ENCODE measurements at places on chromosomes 1 and 21. TPM values are rescaled to one million over a fixed set of nuclear protein-coding genes. Genes with fewer than 3 reads are reported as not detected.
A peak's percentile ranks its signal among the peaks of the same experiment; 100 is the strongest.

GRCh38 chr1:231041719-231042261 is 1.7 kb upstream of the FAM89A start:
- H3K4me1 ChIP-seq, result peaks cover 14% of the 10 kb centered on the region
- H3K36me3 ChIP-seq, result no peaks in the 10 kb centered on the region
- no peaks in the 10 kb centered on the region for H3K27me3 ChIP-seq
- no peak for DNase-seq
- no peak overlapping the region for H3K4me3 ChIP-seq

GRCh38 chr1:112522621-112523020 is 13.9 kb downstream of the WNT2B start:
- DNase-seq, result no peak
- H3K36me3 ChIP-seq, result peaks cover 4% of the 10 kb centered on the region
- no peak overlapping the region for H3K4me3 ChIP-seq
- no peaks in the 10 kb centered on the region for H3K27me3 ChIP-seq

- H3K4me1 ChIP-seq, result no peaks in the 10 kb centered on the region
- no peaks in the 10 kb centered on the region for H3K36me3 ChIP-seq
- H3K27ac ChIP-seq, result no peak overlapping the region
- H3K4me3 ChIP-seq, result no peak overlapping the region
- H3K27me3 ChIP-seq, result peaks cover 2% of the 10 kb centered on the region
Measured at GRCh38 chr1:165467706-165468105, 22.8 kb upstream of the RXRG start.

DNA sequence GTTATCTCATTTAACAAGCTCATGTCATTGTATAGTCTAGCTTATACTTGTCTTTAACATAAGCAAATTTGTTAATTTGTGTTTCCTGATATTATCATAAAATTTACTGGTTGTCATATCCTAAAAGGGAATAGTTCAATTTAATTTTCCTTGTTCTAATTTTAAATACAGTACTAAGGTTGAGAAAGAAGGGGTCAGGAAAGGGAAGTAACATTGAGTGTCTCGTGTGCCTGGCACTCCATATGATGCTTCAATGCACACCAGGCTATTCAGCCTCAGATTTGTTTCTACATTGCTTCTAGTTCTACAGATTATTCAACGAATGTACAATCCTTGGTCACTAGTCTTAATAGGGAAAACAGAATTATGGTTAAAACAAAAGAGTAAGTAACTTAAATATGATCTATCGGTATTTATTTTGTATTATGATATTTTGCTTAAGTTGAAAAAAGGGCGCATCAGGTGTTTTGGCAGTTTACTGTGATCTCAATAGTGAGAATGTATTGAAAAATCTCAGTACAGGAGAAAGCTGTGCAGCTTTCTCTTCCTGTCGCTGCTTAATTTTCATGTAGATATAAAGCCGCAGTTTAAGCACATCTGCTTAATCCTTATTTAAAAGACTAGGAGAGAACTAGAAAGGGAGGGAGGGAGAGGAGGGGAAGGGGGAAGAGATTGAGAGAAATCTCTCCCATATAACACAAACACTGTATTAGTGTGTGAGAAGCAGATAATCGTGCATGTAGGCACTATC is 13.0 kb downstream of the PTPRC start:
- no peaks in the 10 kb centered on the region for H3K27me3 ChIP-seq
- H3K36me3 ChIP-seq, result peaks cover 67% of the 10 kb centered on the region
- H3K27ac ChIP-seq, result peak overlapping the region; percentile 68
- H3K4me3 ChIP-seq, result peak overlapping the region; percentile 4
- DNase-seq, result no peak

Gene CFHR1
- not detected for total RNA-seq

DNA sequence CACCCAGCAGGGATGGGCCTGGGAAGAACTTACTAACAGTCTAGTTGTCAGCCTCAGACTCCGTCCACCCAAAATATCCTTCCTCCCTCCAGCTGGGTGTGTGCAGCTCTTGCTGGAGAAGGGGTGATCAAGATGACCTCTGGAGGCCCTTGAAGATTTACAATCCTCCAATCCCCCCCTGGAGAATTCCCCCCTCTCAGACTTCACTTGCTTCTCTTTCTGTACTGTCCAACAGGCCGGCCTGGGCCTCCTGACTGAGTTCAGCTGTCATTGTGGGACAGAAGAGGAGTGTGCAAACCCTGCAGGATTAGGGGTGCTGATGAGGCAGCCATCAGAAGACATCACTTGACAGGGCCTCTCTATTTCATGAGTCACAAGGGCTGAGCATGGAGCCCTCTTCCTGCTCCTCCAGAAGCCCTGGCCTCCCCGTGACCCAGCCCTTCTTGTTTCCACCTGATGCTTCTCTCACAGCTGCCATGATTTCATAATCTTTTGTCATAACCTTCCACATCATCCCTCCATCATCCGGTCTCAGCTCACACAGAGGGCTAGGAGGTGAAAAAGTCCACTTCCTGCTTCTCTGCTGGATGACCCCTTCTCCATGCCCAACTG is 17.5 kb upstream of the IGFN1 start:
- H3K4me3 ChIP-seq, result no peak overlapping the region
- peaks cover 15% of the 10 kb centered on the region for H3K4me1 ChIP-seq
- no peak for DNase-seq
- no peaks in the 10 kb centered on the region for H3K36me3 ChIP-seq
- no peaks in the 10 kb centered on the region for H3K27me3 ChIP-seq

GRCh38 chr1:58986996-58987767 is 203.3 kb upstream of the JUN start:
- peaks cover 7% of the 10 kb centered on the region for H3K4me1 ChIP-seq
- no peak overlapping the region for H3K4me3 ChIP-seq
- no peaks in the 10 kb centered on the region for H3K27me3 ChIP-seq
- no peaks in the 10 kb centered on the region for H3K36me3 ChIP-seq
- DNase-seq, result peak; percentile 40

Gene LENEP
- not detected for total RNA-seq

Gene MYOG
- not detected for total RNA-seq

Gene BEND5
- 2.6 TPM for total RNA-seq

GRCh38 chr1:163205513-163205912 is 2.8 kb upstream of the RGS5 start:
- H3K4me1 ChIP-seq, result no peaks in the 10 kb centered on the region
- DNase-seq, result no peak
- H3K36me3 ChIP-seq, result no peaks in the 10 kb centered on the region
- H3K27me3 ChIP-seq, result no peaks in the 10 kb centered on the region
- no peak overlapping the region for H3K27ac ChIP-seq

DNA sequence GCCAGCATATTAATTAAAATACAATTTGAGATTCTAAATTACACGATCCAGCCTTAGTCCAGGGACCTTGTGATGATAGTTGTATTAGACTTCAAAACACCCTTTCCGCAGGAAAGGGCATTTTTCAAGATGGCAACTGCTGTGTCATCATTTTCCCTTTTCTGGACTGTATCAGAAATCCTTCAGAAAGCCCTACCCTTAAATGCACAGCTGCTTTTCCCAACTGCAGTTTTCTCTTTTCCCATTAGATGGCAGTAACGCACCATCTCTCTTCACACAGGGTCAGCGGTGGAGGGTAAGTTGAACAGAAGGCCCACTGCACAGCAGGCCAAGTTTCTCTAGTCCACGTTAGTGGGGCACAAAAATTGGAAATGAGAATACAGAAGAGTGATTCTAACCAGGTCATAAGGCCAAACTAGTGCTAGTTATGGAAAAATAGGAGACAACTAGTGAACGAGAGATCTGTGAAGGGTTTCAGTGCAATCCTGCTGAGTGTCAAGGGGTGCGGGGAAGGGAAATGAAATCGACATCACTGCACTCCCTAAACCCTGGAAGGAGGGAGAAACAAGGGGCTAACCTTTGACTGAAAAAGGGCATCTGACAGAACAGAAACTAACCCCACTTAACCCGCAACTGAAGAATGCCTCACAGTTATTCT is 22.1 kb upstream of the TDRD10 start:
- no peaks in the 10 kb centered on the region for H3K27me3 ChIP-seq
- H3K4me3 ChIP-seq, result no peak overlapping the region
- H3K4me1 ChIP-seq, result no peaks in the 10 kb centered on the region
- no peaks in the 10 kb centered on the region for H3K36me3 ChIP-seq
- peak; percentile 86 for DNase-seq
